IPS-NIHi11 (cell line): ENCODE measurements at places on chromosomes 5 and 9.

GRCh38 chr5:37839407-37840052 lies at the start of gene GDNF:
Gene GDNF (minus strand): TSS chr5:37840041. CDS start chr5:37834796, 5,245 bp downstream.
- peak; percentile 55 for DNase-seq

DNA sequence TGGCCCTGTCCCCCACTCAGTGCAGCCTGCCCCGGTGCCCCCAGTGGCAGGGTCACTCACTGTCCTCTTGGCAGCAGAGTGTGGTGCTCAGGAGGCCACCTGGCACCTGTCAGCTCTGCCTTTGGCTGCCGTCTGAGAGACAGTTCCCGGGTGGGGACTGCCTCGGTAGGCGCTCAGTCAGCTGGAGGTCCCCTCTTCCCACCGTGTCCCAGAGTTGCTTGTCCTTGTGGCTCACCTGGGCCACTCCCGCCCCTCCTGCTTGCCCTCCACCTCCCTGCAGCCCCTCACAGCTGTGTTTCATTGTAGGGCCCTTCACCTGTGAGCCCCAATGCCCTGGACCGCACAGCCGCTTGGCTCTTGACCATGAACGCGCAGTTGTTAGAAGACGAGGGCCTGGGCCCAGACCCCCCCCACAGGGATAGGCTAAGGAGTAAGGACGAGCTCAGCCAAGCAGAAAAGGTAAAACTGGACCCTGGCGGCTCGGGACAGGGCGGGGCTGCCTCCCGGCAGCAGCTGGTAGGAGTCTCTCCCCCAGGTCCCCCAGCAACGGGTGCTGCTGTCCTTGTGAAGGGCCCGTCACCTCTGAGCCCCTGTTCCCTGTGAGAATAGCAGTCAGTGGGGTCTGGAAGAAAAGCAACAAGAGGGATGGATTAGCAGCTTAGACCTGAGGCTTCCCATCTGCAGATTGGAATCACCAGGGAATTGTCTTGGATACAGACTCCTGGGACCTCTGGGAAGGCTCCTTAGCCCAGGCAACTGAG lies 122.7 kb downstream of the DAB2IP start:
- no peak for DNase-seq

DNA sequence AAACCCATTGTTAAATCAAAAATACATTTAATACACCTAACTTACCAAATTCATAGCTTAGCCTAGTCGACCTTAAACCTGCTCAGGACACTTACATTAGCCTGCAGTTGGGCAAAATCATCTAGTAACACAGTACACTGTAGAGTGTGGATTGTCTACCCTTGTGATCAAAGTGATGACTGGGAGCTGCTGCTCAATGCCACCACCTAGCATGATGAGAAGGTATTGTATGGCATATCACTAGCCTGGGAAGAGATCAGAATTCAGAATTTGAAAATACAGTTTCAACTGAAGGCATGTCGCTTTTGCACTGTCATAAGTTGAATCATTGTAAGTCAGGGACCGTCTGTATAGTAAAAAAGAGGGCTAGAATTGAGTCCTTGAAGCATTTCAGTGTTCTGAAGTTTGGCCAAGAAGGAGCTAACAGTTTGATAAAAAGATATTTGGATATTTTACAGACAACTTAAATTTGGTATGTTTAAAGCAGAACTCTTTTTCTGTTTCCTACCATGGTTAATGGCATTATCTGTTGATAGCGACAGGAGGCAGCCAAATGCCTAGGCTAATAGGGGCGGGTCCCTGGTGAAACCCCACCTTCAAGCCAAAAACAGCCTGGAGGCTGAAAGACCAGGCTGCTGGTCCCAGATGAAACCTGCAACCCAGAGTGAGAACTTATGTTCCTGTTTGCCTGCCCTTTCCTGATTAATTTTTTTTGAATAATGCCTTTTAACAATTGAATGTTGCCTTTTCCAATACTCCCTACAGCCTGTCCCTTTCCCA lies 23.0 kb downstream of the SMIM15 start:
- DNase-seq = peak; percentile 14

- DNase-seq = peak; percentile 66
Observed at GRCh38 chr9:69122082-69122548, 52.0 kb upstream of the TJP2 start.

GRCh38 chr9:134641173-134641989 lies at the start of gene COL5A1:
Gene COL5A1 (plus strand): TSS chr9:134641803. CDS start chr9:134642188, 385 bp downstream.
- peak; percentile 97 for DNase-seq

GRCh38 chr9:70551396-70551795 lies 136.9 kb upstream of the KLF9 start:
- DNase-seq = no peak

- peak; percentile 25 for DNase-seq
Observed at GRCh38 chr5:147240266-147240985, 5.6 kb downstream of the STK32A start.

GRCh38 chr5:72498284-72498683 lies 8.9 kb downstream of the ZNF366 start:
- no peak for DNase-seq

- peak; percentile 21 for DNase-seq
Observed at GRCh38 chr9:27427272-27427643, 96.8 kb upstream of the IFNK start.

DNA sequence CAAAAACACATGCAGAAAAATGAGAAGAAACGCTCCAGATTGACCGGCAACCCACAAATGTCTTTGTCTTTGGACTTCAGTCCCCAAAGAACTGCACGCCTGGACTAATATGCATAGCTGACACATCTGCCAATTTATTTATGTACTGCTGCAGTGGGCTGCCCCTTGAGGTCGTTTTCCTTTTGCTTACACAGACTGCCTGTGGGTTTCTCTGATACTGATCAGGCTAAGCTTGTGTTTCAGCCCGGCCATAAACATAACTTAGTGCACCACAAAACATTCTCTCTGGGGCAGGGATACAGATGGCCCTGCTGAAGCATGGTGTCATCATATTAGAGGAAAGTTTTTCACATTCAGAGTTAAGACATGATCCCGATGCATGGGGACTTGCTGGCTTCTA lies 75.4 kb downstream of the NUDT12 start:
- no peak for DNase-seq

- DNase-seq = no peak
Observed at GRCh38 chr5:157516006-157516405, 56.0 kb downstream of the NIPAL4 start.

DNA sequence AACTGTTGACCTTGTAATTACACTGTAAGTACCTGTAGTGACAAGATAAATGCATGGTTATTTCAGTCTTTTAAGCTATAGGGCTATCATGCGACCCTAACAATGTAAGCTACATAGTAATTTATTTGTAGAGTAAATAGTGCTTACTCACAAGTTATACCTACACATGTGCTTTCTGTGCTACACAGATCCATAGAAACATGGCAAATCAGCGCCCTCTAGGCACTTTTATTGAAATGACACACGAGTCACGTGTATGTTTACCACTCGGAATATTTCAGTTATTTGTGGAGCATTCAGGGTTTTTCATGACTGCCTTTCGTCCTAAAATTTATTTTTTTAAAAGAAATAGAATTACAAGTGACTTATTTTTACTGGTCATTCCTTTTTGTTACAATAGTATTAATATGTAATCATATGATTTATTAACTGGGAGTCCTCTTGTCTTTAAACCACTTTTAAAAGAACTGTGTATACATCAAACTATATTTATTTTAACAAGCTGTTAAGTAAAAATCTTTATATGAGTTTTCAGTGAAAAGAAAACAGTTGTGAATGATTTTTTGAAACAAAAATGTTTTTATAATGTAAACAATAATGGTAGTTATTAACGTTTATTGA lies 1242.3 kb upstream of the WWC1 start:
- peak; percentile 34 for DNase-seq
